BE2C (cell line): ENCODE measurements at places on chromosomes 5 and 9.

GRCh38 chr9:26508897-26509296 is 383.7 kb downstream of the CAAP1 start:
- DNase-seq: no peak

DNA sequence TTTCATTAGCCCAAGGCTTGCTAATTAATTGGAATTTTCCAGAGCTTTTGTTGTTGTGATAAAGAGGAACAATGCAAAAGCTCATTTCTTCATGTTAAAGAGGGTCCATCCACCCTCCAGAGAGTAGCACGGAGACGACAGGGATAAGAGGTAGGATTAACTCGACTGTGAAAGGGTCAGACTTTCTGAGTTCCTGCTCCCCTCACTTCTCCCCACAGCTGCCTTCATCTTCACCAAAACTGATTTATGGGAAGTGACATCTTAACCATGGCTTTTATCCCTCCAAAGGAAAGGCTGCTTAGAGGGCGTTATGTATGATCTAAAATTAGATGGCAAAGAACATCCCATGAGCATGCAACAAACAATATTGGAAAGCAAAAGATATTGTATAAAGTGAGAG is 135.5 kb downstream of the GLIS3 start:
- no peak for DNase-seq

- DNase-seq: no peak
These were observed 41.0 kb downstream of the DMRT1 start for GRCh38 chr9:882416-882924.

- DNase-seq: no peak
These were observed 515.8 kb downstream of the KDM4C start for GRCh38 chr9:7273575-7273974.

- DNase-seq: peak; percentile 62
These were observed 87.2 kb downstream of the PTTG1 start for GRCh38 chr5:160508780-160509361.

DNA sequence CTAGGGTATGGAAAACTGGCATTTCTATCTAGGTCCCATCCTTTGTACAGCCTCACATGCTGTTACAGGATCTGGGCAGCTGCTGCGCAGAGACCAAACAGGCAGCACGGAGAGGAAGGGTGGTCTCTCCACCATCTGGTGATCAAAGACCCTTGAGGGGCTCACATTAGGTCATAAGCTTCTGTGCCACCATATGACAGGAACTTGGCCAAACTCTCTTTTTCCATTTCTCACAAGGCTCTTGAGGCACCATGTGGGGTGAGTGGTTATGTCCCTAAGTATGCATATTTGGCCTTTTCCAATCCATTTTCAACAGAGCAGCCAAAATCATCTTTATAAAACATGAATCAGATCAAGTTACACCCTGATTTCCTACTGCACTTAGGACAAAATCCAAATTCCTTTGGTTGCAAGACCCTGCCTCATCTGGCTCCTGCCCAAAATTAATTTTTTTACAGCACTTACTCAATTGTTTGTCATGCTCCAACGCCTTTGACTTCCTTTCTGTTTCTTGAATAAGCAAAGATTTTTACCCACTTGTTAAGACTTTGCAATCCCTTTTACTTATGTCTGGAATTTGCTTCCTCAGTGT is 730.0 kb downstream of the MAT2B start:
- no peak for DNase-seq

GRCh38 chr5:123611406-123611709 is 99.4 kb downstream of the CSNK1G3 start:
- DNase-seq: no peak

GRCh38 chr5:153713943-153714342 is 223.5 kb downstream of the GRIA1 start:
- no peak for DNase-seq

DNA sequence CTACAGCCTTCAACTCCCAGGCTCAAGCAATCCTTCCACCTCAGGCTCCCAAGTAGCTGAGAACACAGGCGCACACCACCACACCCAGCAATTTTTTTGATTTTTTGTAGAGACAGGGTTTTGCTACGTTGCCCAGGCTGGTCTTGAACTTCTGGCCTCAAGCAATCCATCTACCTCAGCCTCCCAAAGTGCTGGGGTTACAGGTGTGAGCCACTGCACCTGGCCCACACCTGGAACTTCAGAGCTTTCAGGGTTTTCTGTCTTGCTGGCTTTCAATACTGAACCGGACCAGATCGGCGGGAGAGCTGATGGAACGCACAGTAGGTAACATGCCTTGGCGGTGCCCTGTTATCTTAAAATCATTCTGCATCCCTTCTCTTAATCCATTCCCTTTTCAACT is 30.8 kb downstream of the IPPK start:
- no peak for DNase-seq

- no peak for DNase-seq
These were observed 15.4 kb upstream of the ARL15 start for GRCh38 chr5:54325610-54326311.
